ENCODE measurements at places on chromosomes 5 and 9.

DNA sequence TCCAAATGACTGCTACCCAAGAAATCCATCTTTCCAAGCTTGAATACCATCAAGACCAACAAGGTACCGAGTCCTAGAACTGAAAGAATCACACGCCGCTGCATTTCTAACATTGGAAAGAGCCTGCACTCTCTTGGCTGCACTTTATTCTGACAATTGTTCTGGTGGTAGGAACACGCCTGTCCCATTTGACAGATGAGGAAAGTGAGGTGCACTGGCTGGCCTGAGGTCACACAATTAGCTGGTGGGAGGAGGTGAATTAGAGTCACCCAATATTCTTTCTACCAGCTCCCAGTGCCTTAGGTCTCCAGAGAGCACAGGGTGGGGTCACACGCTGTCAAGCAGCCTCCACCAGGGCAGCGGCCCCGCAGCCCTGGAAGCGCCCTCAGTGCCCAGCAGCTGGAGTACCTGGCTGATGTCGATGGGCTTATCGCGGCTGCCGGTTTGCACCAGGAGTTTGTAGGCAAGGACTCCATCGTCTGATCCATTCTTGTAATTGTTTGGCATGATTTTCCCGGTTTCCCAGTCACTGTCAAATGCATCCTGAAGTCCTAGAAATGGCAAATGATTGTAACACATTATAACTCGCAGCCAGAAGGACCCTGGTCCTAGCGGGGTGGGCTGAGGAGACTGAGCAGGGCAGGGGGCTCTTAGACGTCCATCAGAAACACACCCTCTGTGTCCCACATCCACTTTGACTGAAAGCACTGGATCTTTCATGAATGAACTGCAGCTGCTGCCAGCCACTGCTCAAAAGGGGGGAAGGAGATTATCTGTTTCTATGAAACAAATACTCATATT lies 55.1 kb downstream of the PTCH1 start:
- H3K4me1 ChIP-seq = peaks cover 64% of the 10 kb centered on the region
- no peak overlapping the region for H3K4me3 ChIP-seq
- peak overlapping the region; percentile 82 for H3K27ac ChIP-seq

- no peak for DNase-seq
- H3K36me3 ChIP-seq = peaks cover 10% of the 10 kb centered on the region
- H3K4me1 ChIP-seq = no peaks in the 10 kb centered on the region
- no peaks in the 10 kb centered on the region for H3K27me3 ChIP-seq
- no peak overlapping the region for H3K27ac ChIP-seq
Measured at GRCh38 chr5:31435730-31436129, 96.2 kb downstream of the DROSHA start.

GRCh38 chr5:83563631-83564030 lies 92.1 kb downstream of the VCAN start:
- peak overlapping the region; percentile 40 for H3K27ac ChIP-seq
- peaks cover 4% of the 10 kb centered on the region for H3K4me1 ChIP-seq
- no peaks in the 10 kb centered on the region for H3K27me3 ChIP-seq

GRCh38 chr5:18420711-18421110 lies 786.5 kb downstream of the TAF11L14 start:
- no peaks in the 10 kb centered on the region for H3K36me3 ChIP-seq
- no peak for DNase-seq
- H3K27me3 ChIP-seq = no peaks in the 10 kb centered on the region
- no peak overlapping the region for H3K27ac ChIP-seq
- no peak overlapping the region for H3K4me3 ChIP-seq

GRCh38 chr5:97936231-97936630 lies 753.2 kb upstream of the RIOK2 start:
- no peak overlapping the region for H3K27ac ChIP-seq
- H3K27me3 ChIP-seq = no peaks in the 10 kb centered on the region
- DNase-seq = no peak
- no peaks in the 10 kb centered on the region for H3K4me1 ChIP-seq
